ENCODE measurements at places on chromosomes 4 and X.

DNA sequence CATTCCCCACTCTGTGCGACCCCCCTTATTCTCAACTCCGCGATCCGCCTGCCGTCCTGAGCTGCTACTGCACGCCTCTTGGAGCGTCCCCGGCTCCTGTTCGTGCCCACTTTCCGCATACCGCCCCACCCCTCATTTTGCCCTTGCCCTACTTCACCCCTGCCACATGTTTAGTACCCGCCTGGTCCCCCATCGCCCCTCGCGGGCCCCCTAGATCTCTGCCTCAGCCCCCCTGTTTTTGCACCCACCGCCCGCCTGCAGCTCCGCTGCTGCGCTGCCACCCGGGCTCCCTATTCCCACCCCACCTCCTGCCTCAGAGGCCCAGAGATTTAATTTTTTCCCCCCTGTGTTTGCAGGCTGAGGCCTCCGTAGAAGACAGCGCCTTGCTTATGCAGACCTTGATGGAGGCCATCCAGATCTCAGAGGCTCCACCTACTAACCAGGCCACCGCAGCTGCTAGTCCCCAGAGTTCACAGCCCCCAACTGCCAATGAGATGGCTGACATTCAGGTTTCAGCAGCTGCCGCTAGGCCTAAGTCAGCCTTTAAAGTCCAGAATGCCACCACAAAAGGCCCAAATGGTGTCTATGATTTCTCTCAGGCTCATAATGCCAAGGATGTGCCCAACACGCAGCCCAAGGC is 1.4 kb downstream of the MAGED1 start:
- DNase-seq, result peak; percentile 63

- no peak for DNase-seq
These were observed 868 bp downstream of the DACH2 start for GRCh38 chrX:86149119-86149518.

- peak; percentile 88 for DNase-seq
These were observed 197.2 kb downstream of the PDGFC start for GRCh38 chr4:156774422-156774821.

GRCh38 chrX:9163214-9163709 is 129.3 kb upstream of the FAM9B start:
- peak; percentile 47 for DNase-seq

- DNase-seq, result no peak
These were observed 112.1 kb upstream of the NWD2 start for GRCh38 chr4:37132351-37132974.

- no peak for DNase-seq
These were observed 128.1 kb downstream of the COL25A1 start for GRCh38 chr4:109174224-109174953.

DNA sequence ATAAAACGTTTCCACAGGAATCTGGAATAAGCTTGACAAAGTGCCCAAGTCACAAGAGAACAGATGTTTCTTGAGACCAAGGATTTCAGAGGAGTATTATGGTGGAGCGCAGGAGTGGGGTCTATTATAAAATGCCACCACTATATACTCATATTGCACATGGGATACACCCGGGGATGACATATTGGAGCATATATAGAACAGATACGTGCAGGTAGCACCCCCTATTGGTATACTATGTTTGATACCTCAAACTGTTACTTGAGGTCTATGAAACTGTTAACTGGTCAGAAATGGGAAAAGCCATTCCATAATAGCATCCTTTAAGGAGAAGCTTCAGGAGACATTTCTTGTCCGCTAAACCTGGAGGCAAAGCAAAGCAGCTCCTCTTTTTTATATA is 86.0 kb downstream of the PCYT1B start:
- DNase-seq, result peak; percentile 4

DNA sequence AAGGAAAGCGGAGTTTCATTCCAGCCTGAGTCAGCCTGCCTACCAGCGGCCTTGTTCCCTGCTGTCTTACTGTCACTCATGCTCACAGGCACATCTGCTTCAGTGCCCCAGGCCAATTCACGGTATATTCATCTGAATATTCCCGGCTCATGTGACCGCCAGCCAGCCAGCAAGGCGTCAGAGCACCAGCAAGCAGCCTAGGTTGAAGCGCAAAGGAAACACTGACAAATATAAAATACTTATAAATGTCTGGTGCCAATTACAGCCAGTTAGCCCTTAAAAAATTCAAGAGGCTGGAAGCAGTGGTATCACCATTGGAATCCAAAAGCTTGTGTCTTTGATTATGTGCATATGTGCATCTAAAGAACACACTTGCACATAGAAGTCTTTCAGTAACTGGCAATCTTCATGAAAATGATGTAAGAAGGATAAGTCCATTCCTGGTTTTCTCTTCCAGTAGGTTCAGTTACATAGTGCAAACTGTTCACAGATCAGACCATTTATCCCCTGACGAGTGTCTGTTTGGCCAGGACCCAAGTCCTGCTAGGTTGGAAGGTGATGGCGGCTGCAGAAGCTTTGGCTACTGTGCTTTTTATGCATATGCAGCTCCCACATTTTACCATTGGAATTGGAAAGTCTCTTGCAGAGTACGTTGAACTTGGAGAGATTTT is 61.3 kb downstream of the LUZP4 start:
- peak; percentile 69 for DNase-seq

DNA sequence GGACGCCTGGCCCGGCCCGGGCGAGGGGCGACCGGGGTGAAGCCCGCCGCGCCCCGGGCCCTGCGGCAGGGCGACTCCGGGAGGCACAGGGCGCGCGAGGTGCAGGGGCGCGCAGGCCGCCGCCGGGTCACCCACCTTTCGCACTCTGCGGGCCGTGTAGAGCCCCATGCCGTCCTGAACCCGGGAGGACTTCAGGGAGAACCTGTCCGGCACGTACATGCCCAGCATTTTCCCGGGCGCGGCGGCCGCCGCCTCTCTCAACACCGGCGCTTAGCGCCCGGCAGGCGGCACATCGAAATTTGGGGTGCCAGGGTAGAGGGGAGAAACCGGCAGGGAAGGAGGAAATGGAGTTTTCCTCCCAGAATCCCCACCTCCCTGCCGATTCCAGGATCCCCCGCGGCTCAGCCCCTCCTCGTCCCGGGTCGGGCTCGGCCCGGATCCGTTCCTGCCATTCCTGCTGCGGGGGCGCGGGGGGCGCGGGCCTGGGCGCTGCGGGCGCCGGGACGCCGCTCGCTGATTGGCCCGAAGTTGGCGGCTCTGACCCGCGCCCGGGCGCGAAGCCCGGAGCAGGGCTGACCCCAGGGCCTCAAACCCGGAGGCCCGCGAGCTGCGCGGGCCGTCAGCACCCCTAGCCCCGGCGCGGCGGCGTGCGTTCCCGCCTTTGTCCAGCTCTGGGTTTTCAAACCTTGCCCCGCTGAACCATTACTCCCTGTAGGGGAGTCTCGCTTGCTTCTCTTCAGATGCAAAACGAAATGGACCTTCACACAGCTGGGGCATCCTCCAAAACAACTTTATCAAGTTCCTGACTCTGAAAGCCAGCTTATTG is at the start of gene PRDM5:
TSS of gene PRDM5 (minus strand) at position 346 of the 826 bp plus-strand sequence. CDS start at position 228, 118 bp downstream.
- DNase-seq, result peak; percentile 74

- DNase-seq, result no peak
These were observed 2.9 kb upstream of the BGN start for GRCh38 chrX:153491918-153492317.

DNA sequence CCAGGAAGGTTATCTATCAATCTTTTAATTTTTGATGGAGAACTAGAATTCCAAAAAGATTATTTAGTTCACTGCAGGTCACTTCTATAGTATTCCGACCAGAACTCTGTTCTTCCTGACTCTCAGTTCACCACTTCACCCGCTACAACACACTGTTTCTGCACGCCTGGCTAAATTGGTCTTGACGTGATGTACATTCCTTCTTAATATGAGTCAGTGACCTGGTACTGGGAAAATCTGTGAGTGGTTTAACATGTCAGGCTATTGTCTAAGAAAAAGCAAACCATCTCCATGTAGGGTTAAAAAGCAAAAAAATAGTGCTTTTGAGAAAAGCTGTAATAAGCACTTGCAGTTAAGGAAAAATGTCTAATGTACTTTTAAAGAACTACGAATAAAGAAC is 120.4 kb downstream of the NDST3 start:
- peak; percentile 25 for DNase-seq

- DNase-seq, result no peak
These were observed 39.7 kb upstream of the PARM1 start for GRCh38 chr4:74893171-74893570.

- DNase-seq, result peak; percentile 28
These were observed 4.3 kb downstream of the SOWAHD start for GRCh38 chrX:119762718-119763117.

GRCh38 chr4:139783741-139784484 is 118.3 kb downstream of the MGST2 start:
- no peak for DNase-seq

GRCh38 chr4:138410266-138410665 is 168.1 kb upstream of the SLC7A11 start:
- DNase-seq, result no peak

GRCh38 chrX:151713849-151714248 is 2.0 kb upstream of the FATE1 start:
- peak; percentile 24 for DNase-seq

DNA sequence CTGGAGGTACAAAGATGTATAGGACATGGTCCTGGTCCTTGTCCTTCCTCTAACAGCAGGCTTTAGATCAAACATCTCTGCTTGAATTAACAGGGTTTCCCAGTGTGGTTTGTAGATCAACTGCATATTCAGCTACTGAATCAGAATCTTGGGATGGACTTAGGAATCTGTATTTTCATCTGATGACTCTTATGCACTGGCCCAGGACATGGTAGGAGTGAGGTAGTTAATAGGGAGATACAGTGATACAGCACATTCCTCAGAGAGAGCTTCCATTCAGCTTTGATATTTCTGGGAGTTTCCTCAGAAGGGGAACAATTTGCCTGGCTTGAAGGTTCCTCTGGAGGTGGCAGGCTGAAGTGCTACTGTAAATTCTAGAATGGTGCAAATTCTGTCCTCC is 203.1 kb downstream of the LARP7 start:
- DNase-seq, result no peak

DNA sequence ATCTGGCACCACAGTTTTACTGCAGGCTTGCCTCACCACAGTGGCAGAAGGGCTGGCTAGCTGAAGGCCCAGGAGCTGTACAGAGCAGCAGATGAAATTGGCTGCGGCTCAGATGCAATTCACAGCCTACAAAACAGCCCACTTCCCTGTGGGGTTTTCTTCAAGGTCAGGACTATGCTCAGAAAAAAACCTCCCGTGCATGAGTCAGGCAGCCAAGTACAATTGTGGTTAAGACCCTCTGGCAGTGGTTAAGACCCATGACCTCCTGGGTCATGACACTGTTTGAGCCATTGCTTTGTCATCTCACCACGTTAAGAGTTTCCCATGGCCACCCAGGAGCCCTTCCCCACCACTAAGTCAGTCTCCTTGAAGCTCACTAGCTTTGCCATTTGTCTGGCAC is 276.3 kb downstream of the HNRNPD start:
- no peak for DNase-seq

DNA sequence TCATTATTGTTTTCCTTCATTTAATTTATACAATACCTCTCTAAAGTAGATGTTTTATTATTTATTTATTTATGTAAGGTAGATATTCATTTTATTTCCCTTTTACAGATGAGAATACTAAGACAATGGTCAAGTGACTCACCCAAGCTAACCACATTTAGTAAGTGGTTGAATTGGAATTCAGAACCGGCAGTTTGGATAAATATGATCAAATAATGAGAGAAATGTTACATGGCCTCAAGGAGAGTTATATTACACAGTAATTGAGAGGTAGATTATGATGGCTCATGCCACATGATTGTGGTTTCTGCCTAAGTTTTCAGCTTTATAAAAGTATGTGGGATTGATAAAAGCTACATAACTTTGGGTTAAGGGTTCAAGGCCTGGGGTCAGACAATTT is 239.4 kb upstream of the BOD1L1 start:
- no peak for DNase-seq

GRCh38 chr4:171534391-171534790 is 278.8 kb upstream of the GALNTL6 start:
- no peak for DNase-seq

DNA sequence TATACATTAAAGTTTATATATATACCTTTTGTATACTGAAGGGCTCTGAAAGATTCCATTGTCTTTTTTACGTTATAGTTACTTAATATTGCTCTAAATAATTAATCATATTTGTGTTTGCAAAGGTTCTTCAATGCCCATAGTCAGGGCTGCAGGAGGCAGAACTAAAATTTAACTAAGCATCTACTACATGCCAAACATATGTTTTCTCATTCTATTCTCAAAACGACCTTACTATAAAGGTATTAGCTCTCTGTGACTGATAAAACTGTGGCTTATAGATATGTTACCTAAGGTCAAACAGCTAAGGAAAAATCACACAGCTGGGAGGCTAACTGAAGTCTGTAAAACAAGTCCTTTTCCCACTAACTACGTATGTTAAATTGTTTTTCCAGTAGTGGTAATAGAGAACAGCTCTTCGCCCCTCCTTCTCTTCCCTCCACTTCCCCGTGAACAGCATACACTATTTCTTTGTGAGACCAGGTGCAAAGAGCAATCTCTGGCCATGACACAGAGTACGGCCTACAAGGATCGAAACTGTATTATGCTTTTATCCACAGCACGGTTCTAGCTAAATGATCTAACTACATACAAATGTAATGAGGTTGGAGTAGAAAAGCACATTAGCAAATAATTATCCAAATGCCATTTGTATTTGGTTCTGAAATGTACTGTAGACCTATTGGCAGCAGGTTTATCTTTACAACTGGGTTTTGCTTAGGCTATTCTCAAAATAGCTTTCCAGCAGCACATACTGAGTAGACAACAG is 1.7 kb downstream of the CNOT6L start:
- DNase-seq, result no peak

- peak; percentile 78 for DNase-seq
These were observed 1.6 kb downstream of the PPP3CA start for GRCh38 chr4:101345596-101346350.

- no peak for DNase-seq
These were observed 41.6 kb upstream of the NKRF start for GRCh38 chrX:119647552-119648420.

GRCh38 chrX:16646366-16647138 is 3.4 kb upstream of the S100G start:
- DNase-seq, result no peak

- peak; percentile 71 for DNase-seq
These were observed 35.3 kb upstream of the GRPEL1 start for GRCh38 chr4:7103031-7103606.

DNA sequence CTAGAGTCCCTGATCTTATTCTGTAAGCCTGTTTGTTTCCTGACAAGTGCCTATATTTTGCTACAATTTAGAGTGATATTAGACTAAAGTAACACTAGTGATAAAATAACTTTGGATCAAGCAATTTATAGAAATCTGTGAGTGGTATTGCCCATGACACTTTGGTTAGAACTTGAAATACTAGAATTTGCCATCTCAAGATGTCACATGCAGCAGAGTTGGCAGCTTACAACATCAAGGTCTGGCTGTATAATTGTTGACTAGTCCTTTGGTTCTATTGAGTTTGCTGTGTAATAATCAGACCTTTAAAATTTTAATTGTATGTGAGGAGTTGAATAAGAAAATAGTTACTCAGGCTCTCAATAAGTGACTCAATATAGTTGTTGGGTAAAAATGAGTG is 167.1 kb downstream of the RAPGEF2 start:
- DNase-seq, result no peak

Measured in foreskin fibroblast (primary cell).